ENCODE measurements at places on chromosomes 16 and 17.

- no peak for DNase-seq
Observed at GRCh38 chr16:86343027-86343795, 167.1 kb upstream of the FOXF1 start.

- DNase-seq, result no peak
Observed at GRCh38 chr16:79408355-79408754, 192.2 kb downstream of the MAF start.

GRCh38 chr17:82436601-82437324 lies 13.8 kb downstream of the CYBC1 start:
- no peak for DNase-seq

GRCh38 chr16:4315186-4316107 lies at the start of gene GLIS2:
GLIS2 (plus strand) TSS chr16:4316067; CDS start chr16:4332281, 16,214 bp downstream.
- DNase-seq, result no peak

GRCh38 chr16:81547194-81547938 lies 102.8 kb downstream of the CMIP start:
- DNase-seq, result no peak

DNA sequence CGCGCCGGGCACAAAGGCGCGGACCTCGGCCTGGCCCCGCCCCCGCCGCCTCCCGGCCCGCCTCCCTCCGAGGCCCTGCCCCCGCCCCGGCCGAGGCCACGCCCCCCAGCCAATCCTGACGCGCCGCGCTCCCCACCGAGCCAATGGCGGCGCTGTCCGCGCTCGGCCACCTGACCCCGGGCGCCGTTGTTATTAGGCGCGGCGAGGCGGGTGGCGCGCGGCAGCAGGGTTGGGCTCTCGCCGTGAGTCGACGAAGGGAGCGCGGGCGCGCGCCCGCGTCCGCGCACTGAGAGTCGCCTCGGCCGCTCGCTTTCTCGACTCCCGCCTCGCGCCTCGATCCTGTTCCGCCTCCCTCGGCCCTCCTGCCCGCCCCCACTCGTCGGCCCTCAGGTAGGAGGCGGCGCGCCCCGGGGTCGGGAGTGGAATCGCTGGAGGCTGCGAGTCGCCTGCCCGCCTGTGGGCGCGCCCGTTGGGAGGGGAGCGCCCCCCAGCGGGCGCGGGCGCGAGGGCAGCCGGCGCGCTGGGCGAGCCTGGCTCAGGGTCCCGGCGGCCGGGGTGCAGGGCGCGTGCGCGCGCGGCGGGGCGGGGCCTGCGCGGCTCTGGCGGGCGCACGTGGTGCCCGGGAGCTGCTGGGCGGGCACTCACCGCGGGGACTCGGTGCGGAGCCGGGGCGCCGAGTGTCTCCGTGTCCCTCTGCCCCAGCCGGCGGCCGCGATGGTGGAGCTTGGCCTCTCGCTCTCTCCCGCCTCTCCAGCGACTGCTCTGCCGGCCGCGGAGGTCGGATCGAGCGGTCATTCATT lies 405 bp upstream of the CBLN1 start:
- no peak for DNase-seq

GRCh38 chr17:63395075-63395805 lies 50.9 kb downstream of the CYB561 start:
- DNase-seq, result no peak

DNA sequence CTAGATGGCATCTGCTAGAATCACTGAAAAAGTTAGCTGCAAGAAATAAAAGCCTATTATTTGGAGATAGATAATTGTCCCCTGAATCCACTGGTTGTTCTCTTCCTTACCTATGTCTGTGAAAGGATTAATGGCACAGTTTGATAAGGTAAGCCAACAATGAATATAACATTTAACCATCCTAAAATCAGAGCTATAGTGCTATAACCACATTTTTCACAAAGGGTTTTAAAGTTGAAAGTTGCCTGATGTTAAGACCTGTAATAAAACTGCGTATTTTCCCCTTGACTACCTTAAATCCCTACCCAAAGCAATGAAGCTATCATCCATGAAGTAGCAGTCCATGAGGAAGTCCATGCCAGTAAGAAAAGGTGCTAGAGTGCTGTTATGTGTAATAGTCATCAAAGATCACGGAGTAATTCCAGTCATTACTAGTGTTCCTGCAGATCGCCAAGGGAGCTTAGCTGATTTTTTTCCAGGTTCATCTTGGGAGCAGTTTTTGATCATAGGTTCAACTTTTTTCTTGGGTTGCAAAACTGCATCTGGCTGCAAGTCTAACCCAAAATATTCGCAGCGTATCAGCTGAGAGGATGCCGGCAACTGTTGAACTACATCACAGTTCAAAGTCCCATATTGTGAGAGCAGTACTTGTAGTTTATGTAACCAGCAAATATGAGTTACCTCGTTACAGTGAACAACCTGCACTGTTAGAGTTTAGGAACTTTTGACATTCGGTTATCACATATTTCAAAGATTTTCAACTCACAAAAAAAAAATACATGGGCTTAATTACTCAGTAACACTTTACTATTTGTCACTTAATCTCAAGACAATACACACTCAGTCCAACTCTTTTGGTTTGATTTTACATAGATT lies 18.2 kb upstream of the RSL1D1 start:
- no peak for DNase-seq

GRCh38 chr16:57753448-57754353 lies 18.1 kb downstream of the KATNB1 start:
- DNase-seq, result no peak

DNA sequence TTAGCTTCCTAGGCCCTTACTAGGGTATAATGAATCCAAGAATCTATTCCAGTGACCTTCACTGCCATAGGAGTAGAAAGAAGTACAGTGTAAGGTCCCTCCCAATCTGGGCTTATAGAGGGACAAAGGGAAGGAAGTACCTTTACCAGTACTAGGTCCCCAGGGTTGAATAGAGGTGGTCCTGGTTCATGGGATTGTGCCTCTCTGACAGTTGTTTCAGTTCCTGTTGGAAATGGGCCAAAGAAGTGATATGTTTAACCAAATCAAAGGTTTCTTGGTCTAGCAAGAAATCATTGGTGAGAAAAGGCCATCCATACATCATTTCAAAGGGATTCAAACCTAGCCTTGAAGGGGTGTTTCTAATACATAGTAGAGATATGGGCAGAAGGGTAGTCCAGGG lies 16.0 kb upstream of the ZNHIT3 start:
- DNase-seq, result no peak

DNA sequence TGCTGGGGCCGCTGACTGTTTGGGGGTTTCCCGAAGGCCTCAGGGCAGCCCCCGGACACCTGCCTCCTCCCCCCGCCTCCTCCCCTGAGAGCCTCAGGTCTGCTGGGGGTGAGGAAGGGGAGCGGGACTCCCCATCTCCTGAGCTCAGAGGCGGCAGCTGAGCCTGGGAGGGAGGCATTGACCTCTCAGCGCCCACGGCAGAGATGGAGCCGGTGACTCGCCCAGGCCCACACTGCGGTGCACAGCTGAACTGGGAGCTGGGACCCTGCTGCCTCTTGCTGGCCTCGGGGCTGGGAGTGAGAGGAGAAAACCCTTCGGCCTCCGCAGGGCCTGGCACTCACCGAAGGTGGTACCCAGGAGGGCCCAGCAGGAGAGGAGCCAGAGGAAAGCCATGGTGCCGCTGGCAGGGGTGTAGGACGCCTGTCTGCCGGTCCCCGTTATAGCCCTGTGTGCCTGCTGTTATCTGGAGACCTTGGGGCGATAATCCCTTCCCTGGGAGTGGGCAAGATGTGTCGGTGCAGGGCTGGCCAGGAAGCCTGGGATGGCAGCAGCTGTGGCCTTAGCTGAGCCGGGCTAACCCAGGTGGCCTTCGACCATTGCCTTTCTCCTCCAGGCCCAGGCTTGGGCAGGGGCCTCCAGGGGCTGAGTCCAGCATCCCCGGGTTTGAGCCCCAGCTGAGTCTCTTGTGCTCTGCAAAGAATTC lies at the start of gene CTRB2:
TSS of gene CTRB2 (minus strand) at position 413 of the 703 bp plus-strand sequence. CDS start at position 393, 20 bp downstream.
- DNase-seq, result no peak

GRCh38 chr17:79838522-79839274 lies 542 bp downstream of the CBX4 start:
- no peak for DNase-seq

DNA sequence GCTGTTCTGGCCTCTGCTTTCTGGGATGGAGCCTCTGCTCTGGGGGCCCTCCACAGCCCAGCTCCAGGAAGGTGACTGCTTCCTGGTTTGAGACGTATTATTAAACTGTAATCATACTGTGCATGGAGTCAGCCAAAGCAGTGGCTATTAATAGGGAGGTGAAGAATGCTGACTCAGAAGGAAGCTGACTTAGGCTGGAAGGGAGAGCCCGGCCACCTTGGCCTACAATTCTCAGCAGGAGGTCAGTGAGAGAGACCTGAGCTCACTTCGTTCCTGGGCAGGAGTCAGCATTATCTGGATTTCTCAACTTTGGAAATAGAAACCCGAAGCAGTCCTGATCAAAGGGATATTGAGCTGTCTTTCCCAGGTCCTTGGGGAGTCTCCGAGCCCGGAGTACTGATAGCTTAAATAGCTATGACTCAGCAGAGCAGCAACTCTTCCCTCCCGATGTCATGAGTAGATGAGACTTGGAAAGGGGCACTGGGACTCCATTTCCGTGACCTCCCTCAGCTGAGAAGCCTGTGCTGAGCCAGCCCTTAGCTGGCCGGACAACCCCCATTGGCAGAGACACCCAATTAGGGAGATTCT lies 91.8 kb downstream of the YPEL2 start:
- DNase-seq, result no peak

DNA sequence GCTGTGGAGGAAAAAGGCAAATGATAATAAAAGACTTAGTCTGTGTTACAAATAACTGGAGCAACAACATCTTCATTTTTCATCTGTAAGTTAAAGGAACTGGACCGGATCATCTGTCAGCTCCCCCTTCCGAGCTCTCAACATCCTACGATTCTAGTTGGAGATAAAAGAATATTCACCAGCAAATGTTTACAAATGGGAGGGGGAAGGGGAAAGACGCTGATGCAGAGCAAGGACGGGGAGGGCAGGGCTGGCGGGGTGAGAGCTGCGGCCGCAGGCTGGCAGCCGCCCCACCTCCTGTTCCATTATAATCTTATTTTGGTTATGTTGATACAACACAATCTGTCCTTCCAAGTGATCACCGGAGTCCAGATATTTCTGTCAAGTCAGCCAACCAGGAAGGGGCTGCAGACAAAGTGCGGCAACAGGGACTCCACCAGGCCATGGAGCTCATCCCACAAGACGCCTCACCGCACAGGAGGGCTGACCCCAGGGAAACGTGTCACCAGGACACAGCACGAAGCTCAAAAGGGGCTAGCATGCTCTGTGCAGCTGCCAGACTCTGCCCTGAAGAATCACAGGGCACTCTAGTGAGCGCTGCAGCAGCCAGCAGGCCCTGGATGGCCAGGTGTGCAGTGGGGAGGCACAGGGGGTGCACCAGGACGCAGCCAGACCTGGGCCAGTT lies 19.7 kb downstream of the FBXO31 start:
- DNase-seq, result no peak

DNA sequence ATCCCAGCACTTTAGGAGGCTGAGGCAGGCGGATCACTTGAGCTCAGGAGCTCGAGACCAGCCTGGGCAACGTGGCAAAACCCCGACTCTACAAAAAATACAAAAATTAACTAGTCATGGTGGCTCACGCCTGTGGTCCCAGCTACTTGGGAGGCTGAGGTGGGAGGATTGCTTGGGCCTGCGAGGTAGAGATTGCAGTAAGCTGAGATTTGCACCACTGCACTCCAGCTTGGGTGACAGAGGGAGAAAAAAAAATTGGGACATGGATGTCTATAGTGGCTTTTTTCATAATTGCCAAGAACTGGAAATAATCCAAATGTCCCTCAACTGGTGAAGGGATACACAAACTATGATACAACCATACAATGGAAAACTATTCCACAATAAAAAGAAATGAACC lies 28.6 kb downstream of the OSBPL7 start:
- no peak for DNase-seq

DNA sequence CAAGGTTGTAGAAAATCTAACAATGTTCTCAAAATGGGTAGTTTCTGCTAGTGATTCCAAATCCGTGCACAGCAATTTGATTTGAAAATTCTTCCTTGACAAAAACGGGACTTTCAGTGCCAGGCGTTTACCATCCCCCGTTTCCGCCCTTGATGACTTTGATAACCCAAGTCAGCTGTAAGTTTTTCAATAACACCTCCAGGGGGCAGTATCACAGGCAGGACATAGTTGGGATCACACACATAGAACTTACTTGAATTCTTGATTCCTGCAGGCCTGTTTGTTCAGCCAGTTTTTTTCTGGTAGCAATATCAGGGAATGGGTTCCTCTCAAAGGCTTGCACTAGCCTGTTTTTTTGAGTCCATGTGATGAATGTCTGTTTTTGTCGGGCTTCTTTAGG lies 5.6 kb downstream of the DUXB start:
- no peak for DNase-seq

DNA sequence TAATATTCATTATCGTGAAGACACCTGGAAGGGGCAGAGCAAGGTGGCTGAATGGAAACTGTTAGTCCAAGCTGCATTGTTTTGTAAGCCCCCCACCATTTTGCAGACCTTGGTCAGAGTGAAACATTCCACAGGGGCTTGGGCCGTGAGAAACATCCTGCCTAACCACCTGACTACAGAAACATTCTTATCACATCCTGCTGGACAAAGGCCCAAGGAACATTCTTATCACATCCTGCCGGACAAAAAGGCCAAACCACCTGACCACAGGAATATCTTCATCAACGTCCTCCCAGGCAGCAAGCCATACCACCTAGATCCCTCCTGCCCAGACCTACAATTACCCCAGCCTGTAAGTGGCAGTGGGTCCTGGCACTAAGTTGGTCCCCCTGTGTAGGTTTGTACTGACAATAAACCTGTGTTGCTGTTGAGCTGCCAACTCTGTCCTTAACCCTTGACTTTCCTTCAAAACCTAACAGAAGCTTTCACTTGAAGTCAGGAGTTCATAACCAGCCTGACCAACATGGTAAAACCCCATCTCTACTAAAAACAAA lies 19.6 kb downstream of the ATF7IP2 start:
- no peak for DNase-seq

- DNase-seq, result no peak
Observed at GRCh38 chr16:56198006-56198754, 6.9 kb downstream of the GNAO1 start.

- no peak for DNase-seq
Observed at GRCh38 chr16:62135446-62135845, 99.2 kb upstream of the CDH8 start.

GRCh38 chr16:69787883-69788282 lies 25.8 kb downstream of the WWP2 start:
- no peak for DNase-seq

GRCh38 chr17:43994272-43995149 lies 9.9 kb upstream of the NAGS start:
- no peak for DNase-seq

DNA sequence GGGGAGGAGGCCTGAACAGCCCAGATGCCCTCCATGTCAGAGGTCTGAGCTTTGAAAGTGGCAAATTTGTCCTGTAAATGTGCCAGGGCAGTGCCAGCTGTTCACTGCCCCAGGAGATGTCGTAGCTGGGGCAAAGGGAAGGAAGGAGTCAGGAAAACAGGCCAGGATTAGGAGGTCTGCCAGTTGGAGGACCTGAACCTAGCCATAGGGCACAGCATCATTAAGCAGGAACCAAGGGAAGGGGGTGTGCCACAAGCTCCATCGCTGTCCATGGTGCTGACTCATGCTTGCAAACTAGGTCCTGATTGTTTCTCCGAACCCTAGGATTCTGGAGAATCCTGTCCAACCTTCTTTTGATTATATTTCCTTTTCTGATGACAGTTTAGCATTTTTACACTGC lies 124.2 kb downstream of the TMEM132E start:
- DNase-seq, result no peak
